Tongue (tissue), 3 donors: ENCODE measurements at places on chromosomes 4 and X. TPM values are rescaled to one million over a fixed set of nuclear protein-coding genes. Genes with fewer than 3 reads are reported as not detected.

Gene TLR3
- 3.7 TPM for total RNA-seq

Gene SORCS2
- 13.4 TPM for total RNA-seq

Gene CXorf49
- not detected for total RNA-seq

Gene SEC31A
- total RNA-seq: 276 TPM

Gene TRIM75
- total RNA-seq: not detected

Gene RHOH
- 0.62 TPM for total RNA-seq

GRCh38 chr4:184259081-184259480 lies 41.4 kb upstream of the ENPP6 start:
- DNase-seq: no peak

GRCh38 chrX:9211269-9211668 lies 177.3 kb upstream of the FAM9B start:
- DNase-seq: no peak

DNA sequence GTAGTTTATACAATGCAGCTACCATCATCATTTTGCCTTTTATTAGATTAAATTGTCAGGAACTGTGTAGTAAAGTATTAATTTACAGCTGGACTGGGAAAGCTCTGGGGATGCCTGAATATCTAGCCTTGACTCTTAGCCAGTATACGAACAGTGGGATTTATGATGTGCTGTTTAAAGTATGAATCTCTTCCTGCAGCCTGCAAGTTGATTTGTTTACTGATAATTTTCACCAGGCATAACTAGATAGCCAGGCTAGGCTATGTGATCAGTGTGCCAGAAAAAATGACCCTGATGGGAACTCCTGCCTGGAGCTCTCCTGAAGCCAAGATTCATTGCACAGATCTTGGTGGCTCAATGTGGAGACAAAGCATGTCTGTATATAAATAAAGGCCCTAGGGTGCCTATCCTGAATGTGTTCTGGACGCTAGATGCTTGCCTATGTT lies 119.2 kb downstream of the SCLT1 start:
- peak; percentile 24 for DNase-seq

DNA sequence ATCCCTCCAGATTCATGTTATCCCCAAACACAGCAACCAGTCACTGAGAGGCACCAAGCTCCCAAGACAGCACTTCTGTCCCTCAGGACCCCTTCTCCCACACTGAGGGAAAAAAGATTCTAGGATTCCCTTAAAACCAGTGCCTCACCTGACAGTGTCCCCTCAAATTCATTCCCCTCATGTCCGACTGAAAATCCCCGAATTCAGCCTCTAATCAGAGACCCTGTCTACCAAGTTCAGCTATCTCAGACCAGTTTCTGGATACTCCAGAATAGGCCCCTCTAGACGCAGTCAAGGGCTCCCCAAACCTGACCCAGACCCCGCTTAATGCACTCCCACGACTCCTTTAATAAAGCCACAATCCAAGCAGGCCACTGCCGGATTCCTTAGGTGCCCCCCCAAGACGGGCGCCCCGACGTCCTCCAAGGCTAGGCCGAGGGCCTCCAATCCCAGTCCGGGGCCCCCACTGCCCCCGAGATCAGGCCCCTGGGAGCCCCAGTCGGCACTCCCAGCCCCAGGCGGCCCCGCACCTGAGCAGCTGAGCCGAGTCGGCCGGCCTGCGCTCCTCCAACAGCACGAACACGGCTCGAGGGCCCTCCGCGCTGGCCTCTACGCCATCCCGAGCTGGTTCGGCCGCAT lies 457 bp downstream of the TFE3 start:
- DNase-seq: peak; percentile 29

DNA sequence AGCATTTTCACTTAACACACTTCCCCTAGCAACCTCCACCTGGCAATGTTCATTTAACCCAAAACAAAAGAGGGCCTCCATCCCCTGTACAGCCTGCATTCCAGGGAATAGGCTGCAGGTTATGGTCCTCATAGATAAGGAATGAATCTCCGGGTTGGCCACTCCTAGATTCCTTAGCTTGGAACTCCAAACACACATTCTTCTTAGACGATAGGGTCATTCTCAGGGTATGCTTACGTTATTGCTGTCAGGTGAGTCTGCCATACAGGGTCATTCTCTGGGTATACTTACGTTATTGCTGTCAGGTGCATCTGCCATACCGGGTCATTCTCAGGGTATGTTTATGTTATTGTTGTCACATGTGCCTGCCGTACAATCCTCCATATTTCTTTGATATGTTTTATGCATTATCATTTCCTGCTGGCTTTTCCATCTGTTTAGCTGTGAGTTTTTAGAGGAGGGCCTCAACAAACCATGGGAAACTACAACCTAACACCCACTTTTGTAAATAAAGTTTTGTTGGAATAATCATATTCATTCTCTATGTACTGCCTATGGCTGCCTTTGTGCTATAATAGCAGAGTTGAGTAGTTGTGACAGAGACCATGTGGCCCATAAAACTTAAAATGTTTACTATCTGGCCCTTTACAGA lies 8.2 kb upstream of the AFF1 start:
- DNase-seq: no peak

DNA sequence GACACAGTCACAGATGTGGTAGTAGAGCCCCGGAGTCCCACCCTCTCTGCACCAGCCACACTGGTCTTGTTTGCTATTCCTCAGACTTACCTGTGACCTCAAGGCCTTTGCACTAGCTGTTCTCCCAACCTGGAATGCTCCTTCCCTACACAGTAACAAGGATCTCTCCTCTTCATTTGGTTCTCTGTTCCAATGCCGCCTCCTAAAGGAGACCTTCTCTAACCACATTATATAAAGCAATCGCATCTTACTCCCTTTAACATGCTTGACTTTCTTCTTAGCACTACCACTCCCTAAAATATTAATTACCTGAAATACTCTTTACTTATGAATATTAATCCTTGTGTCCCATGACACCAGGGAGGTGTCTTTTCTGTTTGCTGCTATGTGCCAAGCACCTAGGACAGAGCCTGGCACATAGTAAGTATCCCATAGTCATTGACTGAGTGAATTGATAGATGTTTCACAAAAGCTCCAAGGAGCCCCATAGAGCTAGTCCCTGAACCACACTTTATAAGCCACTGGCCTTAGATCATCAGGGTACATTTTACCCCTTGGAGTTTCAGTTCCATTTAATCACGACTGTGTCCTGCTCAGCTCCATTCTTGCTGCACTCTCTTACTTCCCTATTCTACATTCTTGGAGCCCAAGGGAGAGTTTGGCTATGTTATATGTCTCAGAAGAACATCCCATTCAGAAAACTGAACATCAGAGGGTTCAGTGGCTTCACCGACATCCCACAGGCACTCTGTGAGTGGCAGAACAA lies 312.7 kb downstream of the RAB28 start:
- no peak for DNase-seq

GRCh38 chr4:127896528-127896927 lies 15.8 kb downstream of the PLK4 start:
- no peak for DNase-seq

GRCh38 chr4:102732678-102733077 lies 28.1 kb downstream of the MANBA start:
- DNase-seq: no peak

- no peak for DNase-seq
Measured at GRCh38 chr4:124953486-124953885, 241.0 kb upstream of the ANKRD50 start.

DNA sequence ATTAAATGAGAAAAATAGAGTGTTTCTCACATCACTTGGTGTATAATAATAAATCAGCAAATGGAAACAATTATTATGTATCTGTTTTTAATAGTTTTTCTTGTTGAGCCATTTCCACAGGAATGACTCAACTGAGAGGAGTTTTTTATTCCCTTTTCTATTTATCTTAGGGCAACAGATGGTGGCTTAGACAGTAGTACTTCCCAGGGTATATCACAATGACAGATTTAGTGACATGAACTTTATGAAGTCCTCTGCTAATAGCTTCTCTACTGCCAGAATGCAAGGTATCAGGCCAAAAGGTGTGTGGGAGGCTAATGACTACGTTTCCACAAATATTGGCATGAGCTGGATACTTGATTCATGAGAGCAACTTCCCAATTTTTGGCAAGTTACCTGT lies 126.7 kb downstream of the HTR2C start:
- DNase-seq: no peak

- DNase-seq: no peak
Measured at GRCh38 chr4:61596606-61597340, 396.6 kb downstream of the ADGRL3 start.

GRCh38 chr4:140609548-140610425 lies 41.0 kb upstream of the UCP1 start:
- DNase-seq: peak; percentile 84

DNA sequence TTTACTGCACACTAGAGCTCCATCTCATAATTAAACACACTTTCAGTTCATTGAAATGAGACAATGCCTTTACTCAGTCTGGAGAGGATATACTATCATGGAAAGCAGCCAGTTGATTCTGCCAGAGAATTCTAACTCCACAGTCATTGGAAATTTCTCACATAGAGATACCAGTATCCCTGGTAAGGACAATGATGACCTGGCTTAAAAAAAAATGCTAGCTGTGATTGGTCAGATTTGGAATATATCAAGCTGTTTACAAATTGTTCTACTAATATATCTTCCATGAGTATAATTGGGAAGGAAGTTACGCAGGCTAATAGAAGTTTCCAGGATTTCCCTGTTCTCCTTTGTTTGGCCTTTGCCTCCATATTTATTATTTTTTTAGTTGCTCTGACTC lies 34.5 kb upstream of the TLL1 start:
- DNase-seq: peak; percentile 28

- no peak for DNase-seq
Measured at GRCh38 chr4:6113641-6114040, 86.7 kb downstream of the JAKMIP1 start.

DNA sequence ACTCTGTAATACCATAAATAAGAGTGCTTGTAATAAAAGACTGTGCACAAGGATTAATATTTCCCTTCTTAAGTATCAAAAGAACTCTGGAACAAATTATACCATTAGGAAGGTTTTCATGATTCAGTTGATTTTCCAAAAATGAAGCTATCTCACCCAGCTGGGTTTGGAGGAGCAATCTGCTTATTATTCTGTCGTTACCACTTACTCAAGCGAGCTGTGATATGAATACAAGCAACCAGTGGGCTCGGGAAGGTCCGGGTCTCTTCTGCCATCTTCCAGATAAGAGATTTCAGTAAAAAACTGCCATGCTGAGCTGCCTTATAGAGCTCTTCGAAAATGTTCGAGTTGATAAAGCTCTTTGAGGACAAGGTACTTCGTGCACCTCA lies 15.3 kb downstream of the SMIM20 start:
- DNase-seq: no peak
